ENCODE measurements at places on chromosomes 6 and 20. TPM values are rescaled to one million over a fixed set of nuclear protein-coding genes. Genes with fewer than 3 reads are reported as not detected.

Gene KHDC3L
- not detected for total RNA-seq

Gene RAB44
- total RNA-seq = not detected

Gene CLIC5
- total RNA-seq = 3.6 TPM

Gene SAMD10
- total RNA-seq = 0.24 TPM

Gene NECAB3
- total RNA-seq = 15.6 TPM

Gene ENPP5
- total RNA-seq = 2.4 TPM

Gene TFAP2D
- not detected for total RNA-seq

Gene STX11
- total RNA-seq = 17.8 TPM

Gene AKAP12
- 161 TPM for total RNA-seq

Gene RAB23
- 169 TPM for total RNA-seq

Gene PRSS35
- total RNA-seq = 34.7 TPM

Gene SLC13A3
- 12.3 TPM for total RNA-seq

Gene DOK5
- 6.7 TPM for total RNA-seq

Gene RIMS4
- total RNA-seq = 2.9 TPM

Gene TCP11
- total RNA-seq = not detected

Gene SRMS
- total RNA-seq = not detected

Gene GPLD1
- not detected for total RNA-seq

Gene ULBP1
- 1.2 TPM for total RNA-seq

Gene ZNF165
- 0.96 TPM for total RNA-seq

Gene TAGAP
- total RNA-seq = 3.6 TPM

Gene TCEA2
- total RNA-seq = 20.9 TPM

Gene CEP162
- 7.7 TPM for total RNA-seq

Gene NHLRC1
- total RNA-seq = 5.5 TPM
